Cortex of kidney (tissue), 1 donor: ENCODE measurements at places on chromosomes 6 and 20.

DNA sequence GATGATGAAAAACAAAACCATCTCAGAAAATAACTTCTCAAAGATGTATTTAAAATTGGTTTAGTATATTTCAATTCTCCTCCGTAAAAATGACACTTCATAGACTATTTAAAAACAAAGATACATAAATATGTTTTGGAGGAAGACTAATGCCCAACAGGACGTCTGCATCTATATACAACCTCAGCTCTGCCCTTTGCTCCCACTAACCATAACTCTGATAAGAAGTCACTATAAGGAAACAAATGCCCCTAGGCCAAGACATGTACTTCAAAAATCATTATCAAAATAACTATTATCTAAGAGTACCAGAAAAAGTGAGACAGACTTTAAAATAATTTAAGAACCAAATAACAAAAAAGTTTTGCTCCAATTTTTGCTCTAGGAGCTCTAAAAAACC, 23.4 kb downstream of the PLAGL1 start:
- no peak for DNase-seq

GRCh38 chr6:117346142-117346930, 79.4 kb downstream of the ROS1 start:
- DNase-seq: no peak

- DNase-seq: no peak
Measured at GRCh38 chr20:57693002-57693582, 16.7 kb downstream of the PMEPA1 start.

GRCh38 chr20:8362457-8362856, 230.4 kb downstream of the PLCB1 start:
- no peak for DNase-seq

- DNase-seq: no peak
Measured at GRCh38 chr20:1381753-1382591, 10.9 kb downstream of the FKBP1A start.

DNA sequence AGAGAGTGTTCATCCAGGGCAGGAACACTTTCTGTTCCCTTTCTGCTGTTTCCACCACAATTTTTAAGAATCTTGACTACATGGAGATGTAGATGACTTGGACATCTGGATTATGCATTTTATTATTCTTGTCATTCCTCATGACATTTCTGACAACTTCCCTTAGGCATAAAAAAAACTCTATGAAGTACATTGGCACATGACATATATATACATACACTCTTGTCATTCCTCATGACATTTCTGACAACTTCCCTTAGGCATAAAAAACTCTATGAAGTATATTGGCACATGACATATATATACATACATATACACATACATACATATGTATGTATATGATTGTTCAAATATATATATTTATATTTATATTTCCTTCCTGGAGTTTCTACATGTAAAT, 531.5 kb downstream of the COL12A1 start:
- no peak for DNase-seq

- DNase-seq: no peak
Measured at GRCh38 chr6:17269840-17270239, 11.3 kb upstream of the RBM24 start.

DNA sequence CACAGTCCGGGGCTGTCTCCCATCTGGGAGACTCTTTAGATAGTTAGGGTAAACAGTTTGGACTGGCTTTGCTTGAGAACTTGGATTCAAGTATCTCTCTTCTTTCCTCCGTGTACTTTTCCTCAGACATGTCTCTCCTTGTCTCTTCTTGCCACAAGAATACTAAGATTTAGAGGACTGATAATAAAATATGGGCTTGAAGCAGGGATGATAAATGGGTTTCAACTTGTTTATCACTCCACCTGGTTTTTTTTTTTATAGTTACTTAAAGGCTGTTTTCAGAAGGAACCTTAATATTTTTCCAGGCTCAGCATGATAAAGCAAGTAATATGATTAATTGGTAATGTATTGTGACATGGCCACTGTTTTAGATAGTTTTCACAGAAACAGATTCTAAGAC, 40.9 kb upstream of the KIF13A start:
- no peak for DNase-seq

GRCh38 chr20:38043512-38044300, 10.2 kb downstream of the RPRD1B start:
- DNase-seq: no peak

DNA sequence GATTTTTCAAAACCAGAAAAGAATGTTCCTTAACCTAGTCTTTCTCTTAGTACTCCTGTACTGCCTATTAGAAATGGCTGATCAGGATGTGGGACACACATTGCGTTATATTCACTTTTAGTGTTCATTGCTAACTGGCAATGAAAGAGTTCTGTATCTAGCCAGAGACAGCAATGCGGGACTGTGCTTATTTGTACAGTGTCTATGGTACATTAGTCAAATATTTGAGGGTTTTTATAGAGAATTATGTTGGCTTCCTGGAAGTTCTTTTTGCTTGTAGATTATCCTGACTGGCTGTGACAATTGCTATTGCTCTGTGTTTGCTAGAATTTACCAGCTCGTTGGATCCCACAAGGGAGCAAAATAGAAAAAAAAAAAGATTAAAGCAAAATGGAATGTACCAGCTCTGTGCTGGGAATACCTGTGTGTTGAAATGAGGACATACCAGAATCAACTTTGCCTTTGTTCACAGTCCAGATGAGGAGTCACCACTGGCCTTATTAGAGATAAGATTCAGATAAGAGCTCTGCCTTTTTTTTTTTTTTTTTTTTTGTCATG, 22.4 kb upstream of the IFNGR1 start:
- DNase-seq: no peak

DNA sequence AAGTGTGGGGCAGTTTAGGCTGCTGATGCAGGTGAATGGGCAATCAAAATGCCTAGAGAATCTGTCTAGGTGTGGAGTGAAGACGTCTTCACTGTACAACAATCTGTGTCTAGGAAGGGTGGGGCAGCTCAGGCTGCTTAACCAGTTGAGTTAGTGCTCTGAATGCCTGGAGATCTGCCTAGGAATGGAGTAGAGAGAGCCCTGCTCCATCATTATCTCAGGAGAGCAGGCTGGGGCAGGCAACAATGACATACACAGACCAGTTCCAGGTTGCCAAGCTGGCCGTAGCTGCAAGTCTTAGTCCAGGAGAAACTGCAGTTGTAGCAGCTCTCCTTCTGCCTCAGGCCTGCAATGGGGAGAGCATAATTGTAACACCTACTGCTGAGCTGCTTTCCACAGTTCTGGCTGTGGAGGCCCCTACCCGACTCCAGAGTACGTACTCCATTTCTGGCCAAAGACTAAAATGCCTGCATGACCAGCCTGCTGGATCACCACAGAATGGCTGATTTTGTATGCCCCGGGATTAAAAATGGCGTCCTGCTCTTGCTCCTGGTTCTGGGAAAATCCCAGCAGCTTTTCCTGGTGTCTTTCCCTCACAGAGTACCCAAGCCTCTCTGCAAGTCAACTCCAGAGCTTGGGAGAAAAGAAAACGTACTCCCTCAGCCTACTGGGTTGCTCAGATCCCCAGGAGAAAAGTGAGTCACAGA, 545.4 kb downstream of the ADGRB3 start:
- DNase-seq: no peak

- DNase-seq: no peak
Measured at GRCh38 chr6:168035098-168035660, 37.7 kb downstream of the KIF25 start.

DNA sequence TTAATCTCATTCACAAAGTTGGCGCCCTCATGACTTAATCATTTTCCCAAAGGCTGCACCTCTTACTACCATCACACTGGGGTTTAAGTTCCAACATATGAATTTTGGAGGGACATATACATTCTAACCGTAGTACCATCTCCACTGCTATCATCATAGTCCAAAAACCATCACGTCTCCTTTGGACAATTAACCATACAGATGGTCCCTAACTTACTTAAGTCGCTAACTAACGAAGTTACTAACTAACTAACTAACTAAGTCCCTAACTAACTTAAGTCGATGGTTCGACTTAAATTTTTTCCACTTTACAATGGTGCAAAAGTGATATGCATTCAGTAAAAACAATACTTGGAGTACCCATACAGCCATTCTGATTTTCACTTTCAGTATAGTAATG, 24.0 kb upstream of the TBC1D22B start:
- DNase-seq: no peak

DNA sequence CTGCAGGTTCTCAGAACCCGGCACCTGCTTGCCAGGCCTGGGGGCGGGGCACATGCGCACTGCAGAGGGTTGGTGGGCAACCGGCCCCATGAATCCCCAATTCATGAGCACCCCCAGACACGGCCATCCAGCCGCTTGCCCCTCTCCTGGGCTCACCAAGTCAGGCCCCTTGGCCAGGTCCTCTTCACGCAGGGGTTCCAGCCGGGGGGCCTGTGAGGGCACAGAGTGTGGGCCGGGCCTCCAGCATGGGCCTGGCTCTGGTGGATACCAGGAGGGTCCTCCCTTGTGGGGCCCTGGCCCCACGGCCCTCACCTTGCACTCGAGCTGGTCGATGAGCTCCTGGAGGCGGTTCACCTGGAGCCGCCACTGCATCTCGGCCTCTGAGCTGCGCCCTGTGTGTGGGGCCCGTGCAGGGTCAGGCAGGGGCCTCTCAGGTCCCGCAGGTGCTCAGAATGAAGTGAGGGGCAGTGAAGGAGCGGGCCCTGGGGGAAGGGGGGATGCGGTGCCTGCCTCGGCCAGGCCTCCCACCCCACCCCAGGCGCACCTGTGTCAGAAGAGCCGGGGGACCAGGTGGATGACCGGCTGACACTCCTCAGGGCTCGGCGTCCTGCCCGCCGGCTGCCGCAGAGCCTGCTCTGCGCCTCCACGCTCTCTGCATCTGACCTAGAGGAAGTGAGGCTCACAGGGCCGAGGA, 2.6 kb upstream of the C20orf144 start:
- no peak for DNase-seq

DNA sequence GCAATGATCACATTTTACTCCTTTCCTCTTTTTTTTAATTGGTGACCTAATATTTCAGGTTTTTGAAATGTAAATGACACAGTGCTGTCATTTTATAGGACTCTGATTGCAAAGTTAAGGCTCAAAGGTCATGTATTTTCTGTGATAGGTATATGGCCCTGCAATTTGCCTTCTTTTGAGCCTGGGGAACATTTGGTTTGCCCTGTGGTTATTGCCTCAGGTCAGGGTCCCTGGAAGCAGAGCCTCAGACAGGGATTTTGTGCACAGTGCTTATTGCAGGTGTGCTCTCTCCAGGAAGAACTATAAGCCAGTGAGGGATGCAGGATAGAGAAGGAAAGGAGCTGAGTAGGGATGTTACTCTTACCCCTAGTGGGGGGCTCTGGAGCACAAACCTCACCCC, 229.3 kb upstream of the ECI2 start:
- DNase-seq: no peak

DNA sequence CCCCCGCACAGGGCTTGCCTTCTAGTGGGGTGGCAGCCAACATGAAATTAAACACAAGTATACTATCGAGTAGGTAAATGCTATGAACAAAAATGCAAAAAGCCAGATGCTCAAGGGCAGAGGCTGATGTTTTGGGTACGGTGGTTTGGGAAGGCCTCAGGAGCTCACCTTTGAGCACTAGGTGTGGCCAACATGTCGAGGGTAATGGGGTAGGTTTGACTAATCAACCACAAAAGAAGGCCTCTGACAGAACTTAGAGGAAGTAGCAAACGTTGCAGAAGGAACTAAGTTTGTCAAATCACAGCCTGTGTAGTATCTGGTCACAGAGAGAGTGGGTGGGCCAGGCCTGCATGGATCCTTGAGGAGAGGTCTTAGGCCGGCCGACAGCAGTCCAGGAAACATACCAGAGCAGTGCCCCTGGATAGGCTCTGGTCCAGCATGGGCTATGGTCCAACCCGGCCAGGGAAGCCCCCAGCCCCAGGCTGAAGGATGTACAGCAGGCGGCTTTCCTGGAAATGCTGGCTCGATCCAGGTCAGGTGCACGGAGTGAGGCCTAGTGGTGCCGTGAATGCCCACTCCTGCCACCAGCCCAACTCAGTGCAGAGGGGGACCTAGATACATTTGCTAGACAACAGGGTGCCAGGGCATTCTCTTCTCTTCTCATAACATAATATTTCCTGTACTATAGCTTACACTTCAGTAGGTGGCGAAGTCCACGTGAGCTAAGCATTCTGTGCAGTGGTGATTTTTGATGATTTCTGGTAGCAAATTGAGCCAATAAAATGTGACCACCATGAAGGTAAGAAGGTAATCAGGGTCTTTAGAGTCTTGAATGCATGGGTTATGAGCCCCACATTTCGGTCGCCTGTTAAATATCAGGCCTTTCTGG, 56.3 kb upstream of the CD93 start:
- DNase-seq: no peak

- DNase-seq: no peak
Measured at GRCh38 chr6:104750449-104750848, 109.3 kb downstream of the HACE1 start.

DNA sequence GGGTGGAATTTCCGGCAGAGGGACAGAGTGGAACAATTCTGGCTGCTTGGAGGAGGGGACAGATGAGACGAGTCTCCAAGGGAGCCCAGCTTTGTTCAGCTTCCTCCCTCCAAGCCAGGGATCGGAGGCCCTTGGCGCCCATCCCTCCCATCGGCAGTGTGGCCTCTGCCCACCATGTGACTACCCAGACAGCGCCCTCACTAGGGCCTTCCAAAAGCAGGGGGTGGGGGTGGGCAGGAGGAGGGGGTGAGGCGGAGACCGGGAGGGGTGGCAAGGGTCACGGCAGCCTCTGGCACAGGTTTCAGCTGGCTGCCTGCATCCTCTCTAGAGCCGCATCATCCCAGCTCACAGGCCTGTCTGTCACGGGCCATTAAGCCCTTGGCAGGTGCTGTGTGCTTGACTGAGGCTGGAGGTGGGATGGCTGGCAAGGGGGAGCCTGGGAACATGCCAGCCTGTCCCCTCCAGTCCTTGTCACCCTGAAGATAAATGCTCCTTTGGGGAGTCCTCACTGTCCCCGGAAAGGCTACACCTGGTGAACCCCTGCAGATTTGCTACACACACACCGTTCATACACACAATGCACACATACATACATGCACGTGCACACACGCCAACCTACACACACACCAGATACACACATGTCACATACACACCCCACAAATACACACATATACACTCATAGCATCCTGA, 6.2 kb upstream of the FGD2 start:
- DNase-seq: no peak

DNA sequence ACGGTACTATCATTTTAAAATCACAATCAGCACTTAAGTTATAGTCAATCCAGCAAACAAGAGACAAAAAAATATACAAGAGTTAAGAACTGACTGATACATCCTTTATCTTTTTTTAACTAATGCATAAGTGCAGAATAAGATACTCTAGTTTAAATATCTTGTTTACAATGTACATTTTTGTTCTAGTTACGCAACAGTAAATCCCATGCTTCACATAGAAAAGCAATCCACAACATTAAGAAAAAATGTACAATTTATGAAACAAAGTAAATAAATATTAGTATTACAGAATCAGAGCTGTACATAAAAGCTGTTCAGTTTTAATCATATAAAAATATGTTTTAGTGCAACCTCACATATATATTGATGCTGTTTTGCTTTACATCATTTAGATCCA, 192.6 kb downstream of the HIVEP2 start:
- DNase-seq: no peak

DNA sequence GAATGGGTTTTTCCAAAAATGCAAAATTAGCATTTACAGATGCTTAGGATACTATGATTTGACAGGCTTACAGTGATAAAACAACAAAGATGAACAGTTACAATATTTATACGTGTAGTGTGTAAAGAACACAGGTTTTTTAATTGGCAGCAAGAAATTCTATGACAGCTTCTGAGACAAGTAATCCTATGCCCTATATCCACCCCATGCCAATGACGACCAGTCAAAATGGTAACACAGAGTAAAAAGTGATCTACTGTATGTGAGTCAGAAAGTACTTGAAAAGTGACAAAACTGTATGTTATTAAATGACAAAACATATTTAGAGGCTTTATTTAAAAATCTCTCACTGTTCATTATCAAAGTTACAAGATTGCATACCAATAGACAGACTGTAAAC, 99.5 kb downstream of the PRDM1 start:
- DNase-seq: no peak
